Thyroid gland (tissue), 4 donors: ENCODE measurements at places on chromosomes 11 and 22. TPM values are rescaled to one million over a fixed set of nuclear protein-coding genes. Genes with fewer than 3 reads are reported as not detected.

The B3GAT1 gene
- 6.7 TPM for total RNA-seq

- H3K27me3 ChIP-seq = no peaks in the 10 kb centered on the region
- no peaks in the 10 kb centered on the region for H3K36me3 ChIP-seq
- H3K27ac ChIP-seq = no peak overlapping the region
- H3K4me3 ChIP-seq = no peak overlapping the region
- H3K4me1 ChIP-seq = no peaks in the 10 kb centered on the region
Observed at GRCh38 chr11:119935349-119935925, 202.5 kb downstream of the TRIM29 start.

DNA sequence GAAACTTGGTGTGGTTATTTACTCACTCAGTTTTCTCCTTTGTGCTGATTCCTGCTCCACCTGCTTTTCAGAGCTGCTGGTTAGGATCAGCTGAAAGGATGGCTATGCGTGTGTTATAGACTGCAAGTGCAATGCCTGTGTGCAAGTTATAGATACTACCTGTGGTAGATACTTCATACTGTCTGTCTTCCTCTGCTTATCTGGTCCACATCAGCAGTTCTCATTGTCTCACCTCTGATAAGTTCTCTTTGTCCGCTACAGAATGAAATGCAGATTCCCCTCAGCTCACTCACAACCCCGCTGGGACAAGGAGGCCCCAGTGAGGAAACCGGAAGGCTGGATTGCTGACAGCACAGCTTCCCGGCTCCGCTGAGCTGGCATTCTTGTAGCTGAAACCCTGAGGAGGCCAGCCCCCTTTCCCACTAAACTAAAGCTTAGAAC lies 37.5 kb upstream of the LYVE1 start:
- peak overlapping the region; percentile 55 for H3K27ac ChIP-seq
- DNase-seq = peak; percentile 29
- H3K36me3 ChIP-seq = no peaks in the 10 kb centered on the region
- no peak overlapping the region for H3K4me3 ChIP-seq

The DBX1 gene
- not detected for total RNA-seq

- H3K36me3 ChIP-seq = no peaks in the 10 kb centered on the region
- H3K27ac ChIP-seq = peak overlapping the region; percentile 98
- DNase-seq = peak; percentile 66
Observed at GRCh38 chr11:114399490-114400215, 658 bp downstream of the C11orf71 start.

GRCh38 chr11:44003736-44004451 lies 43.9 kb upstream of the ACCSL start:
- no peaks in the 10 kb centered on the region for H3K27me3 ChIP-seq
- H3K4me3 ChIP-seq = no peak overlapping the region
- H3K4me1 ChIP-seq = no peaks in the 10 kb centered on the region
- H3K27ac ChIP-seq = no peak overlapping the region
- H3K36me3 ChIP-seq = no peaks in the 10 kb centered on the region

GRCh38 chr11:78219493-78220217 lies 30.9 kb downstream of the USP35 start:
- no peaks in the 10 kb centered on the region for H3K27me3 ChIP-seq
- H3K27ac ChIP-seq = no peak overlapping the region
- peaks cover 27% of the 10 kb centered on the region for H3K36me3 ChIP-seq
- no peak for DNase-seq

GRCh38 chr22:25367756-25368155 lies 148.3 kb downstream of the CRYBB2 start:
- no peak overlapping the region for H3K27ac ChIP-seq
- no peaks in the 10 kb centered on the region for H3K27me3 ChIP-seq
- H3K4me3 ChIP-seq = no peak overlapping the region
- no peak for DNase-seq
- no peaks in the 10 kb centered on the region for H3K36me3 ChIP-seq
- peaks cover 8% of the 10 kb centered on the region for H3K4me1 ChIP-seq

GRCh38 chr11:134659882-134660281 lies 247.8 kb upstream of the B3GAT1 start:
- H3K27ac ChIP-seq = no peak overlapping the region
- H3K4me3 ChIP-seq = no peak overlapping the region
- H3K27me3 ChIP-seq = no peaks in the 10 kb centered on the region
- H3K4me1 ChIP-seq = no peaks in the 10 kb centered on the region

DNA sequence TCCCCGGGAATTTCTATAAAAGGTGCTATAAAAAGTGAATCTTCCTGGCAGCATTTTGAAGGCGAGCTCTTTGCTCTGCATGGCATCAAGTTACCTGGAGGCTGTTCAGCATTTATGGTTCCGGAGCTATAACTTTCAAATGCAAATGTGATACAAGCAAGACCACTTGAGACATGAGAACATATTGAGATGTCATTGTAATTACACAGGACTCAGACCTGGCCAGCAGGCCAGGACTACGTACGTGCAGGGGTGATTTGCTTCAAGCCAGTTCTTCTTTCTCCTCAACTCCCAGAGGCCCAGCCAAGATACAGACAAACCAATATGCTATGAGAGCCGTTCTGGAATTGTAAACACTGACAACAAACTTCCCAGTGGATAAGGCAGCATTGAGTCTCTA lies 227.4 kb upstream of the FAT3 start:
- no peaks in the 10 kb centered on the region for H3K27me3 ChIP-seq
- H3K27ac ChIP-seq = no peak overlapping the region
- H3K4me1 ChIP-seq = no peaks in the 10 kb centered on the region
- H3K36me3 ChIP-seq = no peaks in the 10 kb centered on the region

GRCh38 chr22:46589141-46589748 lies 30.9 kb upstream of the GRAMD4 start:
- no peaks in the 10 kb centered on the region for H3K27me3 ChIP-seq
- H3K4me1 ChIP-seq = peaks cover 87% of the 10 kb centered on the region
- H3K4me3 ChIP-seq = no peak overlapping the region
- no peak for DNase-seq

The GSTT2B gene
- 2.0 TPM for total RNA-seq

The GRAP2 gene
- 0.27 TPM for total RNA-seq

DNA sequence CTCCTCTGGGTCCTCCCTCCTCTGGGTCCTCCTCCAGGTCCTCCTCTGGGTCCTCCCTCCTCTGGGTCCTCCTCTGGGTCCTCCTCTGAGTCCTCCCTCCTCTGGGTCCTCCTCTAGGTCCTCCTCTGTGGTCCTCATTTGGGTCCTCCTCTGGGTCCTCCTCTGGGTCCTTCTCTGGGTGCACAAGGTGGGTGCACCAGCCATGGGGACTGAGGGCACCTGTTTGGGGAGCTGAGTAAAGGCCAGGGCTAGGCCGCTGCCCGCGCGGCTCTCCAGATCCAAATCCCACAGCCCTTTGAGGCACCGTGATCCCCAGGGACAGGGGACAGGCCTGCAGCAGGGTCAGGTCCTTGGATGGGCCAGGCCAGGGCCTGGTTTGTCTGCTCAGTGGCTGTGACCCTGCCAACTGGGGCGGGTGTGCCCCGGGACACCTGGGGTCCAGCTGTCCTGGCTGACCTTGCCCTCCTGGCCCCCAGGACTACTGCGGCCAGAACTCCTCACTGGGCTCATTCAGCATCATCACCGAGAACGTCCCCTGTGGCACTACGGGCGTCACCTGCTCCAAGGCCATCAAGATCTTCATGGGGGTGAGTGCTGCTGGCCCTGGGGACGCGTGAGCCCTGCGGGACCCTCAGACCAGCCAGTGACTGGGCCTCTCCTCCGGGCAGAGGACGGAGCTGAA lies 12.7 kb downstream of the MUC2 start:
- DNase-seq = no peak
- no peak overlapping the region for H3K4me3 ChIP-seq
- no peaks in the 10 kb centered on the region for H3K4me1 ChIP-seq
- H3K36me3 ChIP-seq = no peaks in the 10 kb centered on the region

The ANGPTL5 gene
- total RNA-seq = 0.63 TPM

- H3K27ac ChIP-seq = peak overlapping the region; percentile 74
- H3K36me3 ChIP-seq = no peaks in the 10 kb centered on the region
- no peaks in the 10 kb centered on the region for H3K27me3 ChIP-seq
- H3K4me3 ChIP-seq = no peak overlapping the region
- H3K4me1 ChIP-seq = peaks cover 4% of the 10 kb centered on the region
Observed at GRCh38 chr11:84923489-84923888, 703.7 kb downstream of the DLG2 start.

The FXYD2 gene
- 2.8 TPM for total RNA-seq

DNA sequence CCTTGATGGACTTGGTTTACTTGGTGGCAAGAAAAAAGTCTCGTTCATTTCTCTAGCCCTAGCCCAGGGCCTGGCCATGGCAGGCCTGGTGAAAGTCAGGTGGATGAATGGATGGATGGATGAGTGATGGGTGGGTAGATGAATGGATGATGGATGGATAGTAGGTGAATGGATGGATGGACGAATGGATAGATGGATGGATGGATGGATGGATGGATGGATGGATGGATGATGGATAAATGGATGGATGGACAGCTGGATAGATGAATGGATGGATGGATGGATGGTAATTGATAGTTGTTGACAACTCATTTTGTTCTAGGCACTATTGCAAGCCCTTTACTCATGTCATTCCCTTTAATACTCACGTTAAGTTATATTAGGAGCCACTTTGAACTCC lies 86.1 kb upstream of the ANO1 start:
- no peaks in the 10 kb centered on the region for H3K4me1 ChIP-seq
- DNase-seq = no peak
- no peaks in the 10 kb centered on the region for H3K36me3 ChIP-seq
- no peak overlapping the region for H3K27ac ChIP-seq

DNA sequence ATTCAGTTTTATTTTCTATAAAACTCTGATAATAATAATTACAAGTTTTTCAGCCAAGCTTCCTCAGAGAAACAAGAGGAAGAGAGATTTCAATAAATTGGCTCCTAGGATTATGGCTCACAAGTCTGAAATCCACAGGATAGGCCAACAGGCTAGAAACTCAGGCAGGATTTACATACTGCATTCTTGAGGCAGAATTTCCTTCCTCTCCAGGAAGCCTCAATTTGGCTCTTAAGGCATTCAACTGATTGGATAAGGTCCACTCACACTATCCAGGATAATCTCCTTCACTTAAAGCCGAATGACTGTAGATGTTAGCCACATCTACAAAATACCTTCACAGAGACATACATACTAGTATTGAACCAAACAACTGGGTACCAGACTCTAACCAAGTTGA lies 120.3 kb upstream of the FAT3 start:
- no peak overlapping the region for H3K27ac ChIP-seq
- no peaks in the 10 kb centered on the region for H3K36me3 ChIP-seq
- no peak overlapping the region for H3K4me3 ChIP-seq
- H3K27me3 ChIP-seq = no peaks in the 10 kb centered on the region
- H3K4me1 ChIP-seq = no peaks in the 10 kb centered on the region

GRCh38 chr11:123202155-123203151 lies 7.4 kb upstream of the CLMP start:
- DNase-seq = no peak
- H3K27me3 ChIP-seq = no peaks in the 10 kb centered on the region
- no peaks in the 10 kb centered on the region for H3K36me3 ChIP-seq
- H3K4me3 ChIP-seq = no peak overlapping the region
- H3K27ac ChIP-seq = no peak overlapping the region
- H3K4me1 ChIP-seq = no peaks in the 10 kb centered on the region
